MG63 (cell line): ENCODE measurements at places on chromosomes 11 and 22.

GRCh38 chr11:96760306-96760705 is 370.5 kb downstream of the JRKL start:
- DNase-seq: no peak

DNA sequence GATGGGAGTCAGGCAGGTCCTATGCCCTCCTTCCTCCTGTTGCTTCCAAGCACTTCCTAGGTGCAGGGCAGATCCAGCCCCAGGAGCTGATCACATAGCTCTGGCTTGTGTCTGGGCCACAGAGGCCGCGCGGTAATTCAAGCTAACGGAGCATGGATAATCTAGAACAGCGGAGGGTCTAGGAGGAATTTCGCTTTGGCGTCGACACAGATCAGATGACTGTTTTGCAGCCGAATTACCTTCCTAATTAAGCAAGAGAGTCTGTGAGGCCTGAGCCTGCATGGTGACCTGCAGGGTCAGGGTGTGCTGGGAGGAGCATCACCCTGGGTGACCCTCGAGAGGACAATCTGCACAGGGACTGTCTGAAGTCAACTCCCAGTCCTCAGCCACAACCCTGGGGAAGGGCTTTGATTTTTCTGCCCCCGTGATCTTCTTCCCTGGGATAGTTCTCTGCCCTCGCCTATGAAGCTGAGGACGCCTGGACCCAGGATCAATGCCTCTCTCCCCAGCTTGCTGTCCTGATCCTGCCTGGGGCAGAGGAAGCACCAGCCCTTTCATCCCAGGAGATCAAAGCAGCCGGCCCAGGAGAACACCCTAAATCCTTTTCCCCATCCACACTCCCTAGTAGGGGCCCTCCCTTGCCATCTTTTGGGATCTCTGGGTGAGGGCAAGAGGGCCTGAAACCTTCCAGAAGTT is 11.0 kb downstream of the NECTIN1 start:
- no peak for DNase-seq

GRCh38 chr11:72736452-72737069 is 15.6 kb downstream of the ARAP1 start:
- peak; percentile 69 for DNase-seq

DNA sequence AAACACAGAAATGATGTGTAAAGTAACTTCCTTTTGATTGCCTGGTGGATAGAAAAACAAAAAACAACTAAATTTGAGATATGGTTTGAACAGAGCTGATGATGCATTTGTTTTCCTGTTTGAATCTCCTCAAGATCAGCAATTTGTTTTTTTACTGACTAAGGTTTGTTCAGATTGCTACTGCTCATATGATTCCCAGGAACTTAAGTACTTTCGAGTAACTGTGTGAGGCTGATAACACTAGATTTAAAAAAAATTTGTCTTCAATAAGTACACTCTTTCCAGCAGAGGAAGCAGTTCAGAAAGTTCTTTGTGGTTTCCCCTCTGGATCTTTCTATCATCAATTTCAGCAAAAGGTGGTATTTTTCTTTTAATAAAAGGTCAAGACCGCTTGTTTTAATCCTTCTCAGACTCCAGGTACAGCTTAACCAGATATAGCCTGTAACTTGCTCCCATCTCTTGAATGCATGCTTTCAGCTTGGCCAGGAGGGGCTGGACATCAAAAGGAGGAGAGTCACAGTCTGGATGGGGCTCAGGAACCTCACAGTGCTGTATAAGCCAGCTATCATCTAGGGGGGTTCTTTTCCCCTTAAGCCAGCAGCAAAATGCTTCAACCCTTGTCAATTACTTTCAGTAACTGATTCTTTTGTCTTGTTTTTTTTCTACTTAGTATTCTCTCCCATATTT is 12.3 kb upstream of the MS4A6E start:
- DNase-seq: no peak
